ENCODE measurements at places on chromosomes 3 and 15.

DNA sequence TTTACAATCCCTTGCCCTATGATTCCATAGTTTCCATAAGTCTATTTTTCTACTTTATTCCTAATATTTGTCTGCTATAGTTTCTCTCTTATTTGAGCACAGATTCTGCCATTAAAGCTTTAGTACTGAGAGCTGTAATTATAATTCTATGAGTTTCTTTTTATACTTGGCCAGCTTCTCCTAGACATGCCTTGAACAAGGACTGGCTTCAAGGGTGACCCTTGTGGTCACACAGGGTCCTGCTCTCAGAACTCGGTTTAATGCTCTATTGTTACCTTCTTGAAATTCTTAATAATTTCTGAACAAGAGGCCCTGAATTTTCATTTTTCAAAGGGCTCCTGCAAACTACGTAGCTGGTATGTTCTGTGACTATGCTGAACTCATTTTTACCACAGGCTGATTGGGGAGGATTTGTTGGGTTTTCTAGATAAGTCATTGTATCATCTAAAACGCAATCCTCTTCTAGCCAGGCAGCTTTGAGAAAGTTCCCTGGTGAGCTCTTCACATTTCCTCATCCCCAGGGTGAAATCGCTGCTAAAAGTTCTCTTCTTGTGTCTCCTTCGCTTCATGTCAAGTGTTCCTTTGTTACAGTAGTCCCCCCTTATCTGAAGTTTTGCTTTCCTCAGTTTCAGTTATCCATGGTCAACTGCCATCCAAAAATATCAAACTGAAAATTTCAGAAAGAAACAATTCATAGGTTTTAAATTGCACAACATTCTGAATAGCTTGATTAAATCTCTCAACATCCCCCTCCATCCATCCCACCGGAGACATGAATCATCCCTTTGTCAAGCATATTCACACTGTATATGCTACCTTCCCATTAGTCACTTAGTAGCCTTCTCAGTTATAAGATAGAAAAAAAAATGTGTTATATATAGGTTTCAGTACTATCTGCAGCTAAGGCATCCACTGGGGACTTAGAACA, 12.6 kb upstream of the PLCL2 start:
- no peak for DNase-seq

DNA sequence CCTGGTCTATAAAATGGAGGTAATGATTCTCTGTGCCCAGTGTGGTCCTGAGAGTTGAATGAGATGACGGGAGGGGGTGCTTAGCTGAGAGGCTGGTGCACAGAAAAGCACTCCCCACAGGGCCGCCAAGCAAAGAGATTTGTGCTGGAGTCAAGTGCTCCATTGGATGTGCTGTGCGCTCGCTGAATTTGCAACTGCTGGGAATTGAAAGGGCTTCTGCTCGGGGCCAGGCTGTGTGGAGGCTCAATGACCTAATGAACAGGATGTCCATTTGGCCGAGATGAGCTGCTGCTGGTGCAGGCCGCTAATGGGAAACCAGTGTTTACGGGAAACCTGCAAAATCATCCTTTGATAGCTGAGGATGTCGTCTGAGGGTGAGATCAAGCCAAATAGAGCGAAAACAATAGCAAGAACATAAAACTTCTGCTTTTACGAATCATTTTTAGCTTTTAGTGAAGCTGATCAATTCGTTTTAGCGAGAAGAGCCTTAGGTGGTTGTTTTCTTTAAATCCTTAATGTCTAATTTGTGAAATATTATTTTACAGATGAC, 211.7 kb downstream of the GABRG3 start:
- DNase-seq: no peak

DNA sequence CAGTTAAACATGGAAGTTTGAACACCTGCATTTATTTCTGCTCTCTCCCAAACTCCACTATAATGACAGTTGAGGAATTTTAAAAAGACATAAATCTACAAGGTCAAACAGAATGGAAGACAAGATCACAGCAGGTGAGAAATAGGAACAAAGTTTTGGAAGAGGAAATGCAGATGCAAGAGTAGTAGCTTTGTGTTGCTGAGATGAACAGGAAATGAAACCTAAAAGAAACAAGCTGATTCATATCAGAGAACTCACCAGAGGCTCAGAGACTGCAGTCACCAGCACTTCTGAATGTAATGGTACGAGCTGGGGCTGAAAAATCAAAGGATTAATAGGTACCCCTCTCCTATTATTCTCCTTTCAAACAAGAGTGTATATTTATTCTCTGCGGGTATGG, 459.9 kb downstream of the RAP2B start:
- no peak for DNase-seq

- DNase-seq: peak; percentile 86
Measured at GRCh38 chr3:24773798-24774197, 279.1 kb upstream of the THRB start.

- DNase-seq: peak; percentile 87
Measured at GRCh38 chr15:29039466-29040369, 153.9 kb downstream of the APBA2 start.

DNA sequence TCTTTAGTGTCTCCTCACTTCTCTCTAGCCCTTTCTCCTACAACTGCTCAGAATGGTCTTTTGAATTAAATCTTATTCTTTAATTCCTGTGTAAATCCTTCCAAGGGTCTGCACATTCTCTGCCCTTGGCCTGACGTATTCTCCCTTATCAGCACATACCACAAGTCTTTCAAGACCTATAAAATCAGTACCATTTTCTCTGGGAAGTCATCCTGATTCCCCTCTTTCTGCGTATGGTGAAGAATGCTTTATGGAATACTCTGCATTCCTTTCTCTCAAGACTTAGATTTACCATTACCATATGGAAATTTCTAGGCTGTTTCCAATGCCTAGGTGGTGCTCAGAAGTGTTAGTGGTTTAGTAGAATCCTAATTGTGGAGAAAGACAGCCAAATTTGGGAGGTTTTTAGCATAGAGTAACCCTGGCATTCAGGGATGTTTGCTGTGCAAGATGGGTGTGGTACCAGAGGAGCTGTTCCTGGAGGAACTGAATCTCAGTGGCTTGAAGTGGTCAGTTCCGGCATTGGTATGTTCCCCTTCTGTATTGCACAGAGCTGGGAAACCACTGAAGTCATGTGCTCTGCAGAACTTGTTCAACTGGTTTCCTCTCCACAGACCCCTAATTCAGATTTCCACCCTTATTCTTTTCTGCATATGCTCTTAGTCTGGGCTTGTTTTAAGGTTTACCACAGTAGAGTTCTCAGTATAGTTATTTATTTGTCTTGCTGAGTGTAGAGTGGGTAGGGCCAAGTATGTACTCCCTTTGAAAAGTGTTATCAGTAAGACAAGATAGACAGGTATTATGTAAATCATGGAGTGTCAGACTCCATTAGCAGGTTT, 24.5 kb downstream of the IQGAP1 start:
- peak; percentile 74 for DNase-seq

- DNase-seq: no peak
Measured at GRCh38 chr15:75952525-75952924, 48.8 kb downstream of the FBXO22 start.

GRCh38 chr3:66144568-66145407, 76.0 kb upstream of the SLC25A26 start:
- peak; percentile 58 for DNase-seq

DNA sequence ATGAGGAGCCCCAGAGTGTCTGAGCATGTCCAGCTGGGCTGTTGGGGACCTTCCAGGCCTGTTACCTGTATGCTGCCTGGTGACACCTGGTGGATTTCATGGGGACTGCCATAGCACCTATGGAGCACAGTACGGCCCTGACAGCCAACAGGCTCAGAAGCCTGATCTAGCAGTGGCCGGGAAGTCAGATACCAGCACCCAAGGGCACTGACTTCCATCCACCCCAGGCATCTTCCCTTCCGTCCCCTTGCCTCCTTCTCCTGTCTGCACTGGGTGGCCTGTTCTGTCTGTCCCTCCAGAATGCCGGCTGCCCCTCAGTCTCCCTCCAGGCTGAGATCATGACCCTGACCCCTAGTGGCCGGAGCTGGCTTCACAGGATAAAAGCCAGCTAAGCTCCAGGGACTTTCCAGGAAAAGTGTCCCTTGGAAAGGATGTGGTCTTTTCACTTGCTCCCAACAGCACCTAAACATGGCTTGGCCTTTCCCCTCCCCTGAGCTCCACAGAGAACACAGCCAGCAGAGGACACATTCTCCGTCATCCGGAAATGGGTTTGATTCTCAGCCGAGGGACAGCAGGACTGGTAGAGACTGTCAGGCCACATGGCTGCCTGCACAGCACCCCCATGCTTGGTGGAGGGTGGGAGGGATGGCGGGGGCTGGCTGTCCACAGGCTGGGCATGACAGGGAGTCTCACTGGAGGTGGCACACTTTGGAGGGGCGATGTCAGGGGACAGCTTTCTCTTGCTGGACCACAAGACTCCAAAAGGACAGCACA, 9.5 kb downstream of the RPS17 start:
- peak; percentile 86 for DNase-seq

- peak; percentile 71 for DNase-seq
Measured at GRCh38 chr3:116863822-116864589, 154.4 kb downstream of the TUSC7 start.

DNA sequence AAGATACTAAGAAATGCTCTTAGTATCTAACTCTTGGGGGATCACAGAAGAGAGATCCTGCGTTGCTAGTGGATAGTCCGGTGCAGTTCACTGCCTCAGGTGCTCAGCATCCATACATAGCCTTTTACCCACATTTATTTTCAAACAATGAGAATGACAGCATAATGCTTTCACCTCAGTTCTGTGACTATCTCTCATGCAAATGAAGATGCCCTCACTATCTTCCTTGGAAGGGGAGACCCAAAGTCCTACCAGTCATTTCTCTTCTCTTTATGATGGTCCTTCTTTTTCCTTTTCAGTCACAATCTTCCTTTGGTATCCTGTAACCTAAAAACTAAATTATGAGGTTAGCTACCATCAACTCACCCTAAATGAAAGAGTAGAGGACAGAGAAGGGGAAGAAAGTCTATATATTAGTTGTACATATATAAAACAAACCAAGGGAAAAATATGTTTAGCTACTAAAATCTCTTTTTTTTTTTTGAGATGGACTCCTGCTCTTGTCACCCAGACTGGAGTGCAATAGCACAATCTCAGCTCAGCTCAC, 30.9 kb upstream of the SLC28A2 start:
- no peak for DNase-seq

DNA sequence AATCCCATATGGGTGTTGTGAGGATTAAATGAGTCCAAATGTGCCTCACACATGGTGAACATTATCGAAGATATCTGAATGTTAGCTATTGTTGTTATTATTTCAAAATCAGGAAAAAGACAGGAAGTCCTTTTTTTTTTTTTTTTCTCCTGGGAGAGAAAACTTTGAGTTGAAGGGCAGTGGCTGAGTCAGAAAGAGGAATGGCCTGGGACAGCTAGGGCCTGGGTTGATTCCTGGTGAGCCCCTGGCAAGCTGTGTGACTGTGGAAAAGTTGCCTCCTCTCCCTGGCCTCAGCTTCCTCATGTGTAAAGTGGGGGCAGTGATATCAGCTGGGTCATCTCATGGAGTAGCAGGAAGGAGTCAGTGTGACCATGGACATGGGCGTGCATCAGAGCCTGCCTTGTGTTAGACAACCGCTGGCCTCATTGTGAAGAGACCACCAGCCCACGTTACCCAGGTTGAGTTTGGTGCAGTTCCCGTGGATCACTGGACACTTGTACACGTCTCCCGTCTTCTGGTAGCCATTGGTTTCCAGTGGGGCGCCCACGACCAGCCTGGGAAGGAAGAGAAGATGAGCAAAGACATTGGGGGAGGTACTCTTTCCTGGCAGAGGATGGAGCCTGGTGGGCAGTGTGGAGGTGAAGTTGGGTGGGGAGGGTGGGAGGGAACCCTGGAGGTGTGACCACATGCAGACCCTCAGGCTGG, 63.1 kb downstream of the ITGA11 start:
- DNase-seq: no peak

GRCh38 chr3:62238003-62238402, 135.3 kb downstream of the FEZF2 start:
- no peak for DNase-seq

- DNase-seq: peak; percentile 60
Measured at GRCh38 chr15:74156678-74157411, 16.7 kb upstream of the ISLR start.

- DNase-seq: peak; percentile 96
Measured at GRCh38 chr15:59296181-59296617, 76.5 kb downstream of the MYO1E start.

DNA sequence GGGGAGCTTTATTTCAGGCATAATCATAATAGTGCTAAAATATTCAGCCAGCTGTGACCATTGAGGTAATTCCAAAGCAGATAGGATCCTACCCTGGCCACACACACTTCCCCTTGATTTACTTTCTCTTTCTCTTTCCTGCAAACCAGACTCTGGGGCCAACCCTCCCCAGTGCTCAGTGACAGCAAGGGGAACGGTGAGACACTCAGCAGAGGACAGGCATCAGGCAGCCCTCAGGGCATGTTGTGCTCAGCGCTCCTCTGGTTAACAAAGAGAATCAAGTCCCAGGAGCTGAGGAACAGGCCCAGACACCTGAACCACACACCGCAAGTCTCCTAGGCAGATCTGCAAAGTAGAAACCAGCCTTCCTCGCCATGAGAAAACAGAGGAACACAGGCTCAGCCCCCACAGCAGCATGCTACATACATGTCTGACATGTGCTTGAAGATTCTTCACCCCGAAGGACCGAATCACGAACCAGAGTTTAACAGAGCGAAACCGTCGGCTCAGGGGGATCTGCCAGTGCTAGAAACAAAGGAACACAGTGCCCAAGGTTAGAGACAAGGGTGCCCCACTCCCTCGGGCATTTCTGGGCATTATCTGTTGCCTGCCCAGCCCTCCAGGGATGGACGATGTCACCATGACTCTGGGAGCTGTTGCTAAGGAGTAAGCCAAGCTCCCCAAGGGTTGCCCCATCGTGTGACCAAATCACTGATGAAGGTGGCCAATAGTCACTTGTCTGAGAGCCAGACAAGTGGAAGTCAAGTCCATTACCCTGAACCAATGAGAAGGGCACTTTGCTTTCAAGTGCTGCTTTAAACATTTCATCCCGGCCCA, 17.5 kb downstream of the HDC start:
- no peak for DNase-seq

GRCh38 chr3:37329465-37329864, 155.1 kb upstream of the LRRFIP2 start:
- DNase-seq: no peak

DNA sequence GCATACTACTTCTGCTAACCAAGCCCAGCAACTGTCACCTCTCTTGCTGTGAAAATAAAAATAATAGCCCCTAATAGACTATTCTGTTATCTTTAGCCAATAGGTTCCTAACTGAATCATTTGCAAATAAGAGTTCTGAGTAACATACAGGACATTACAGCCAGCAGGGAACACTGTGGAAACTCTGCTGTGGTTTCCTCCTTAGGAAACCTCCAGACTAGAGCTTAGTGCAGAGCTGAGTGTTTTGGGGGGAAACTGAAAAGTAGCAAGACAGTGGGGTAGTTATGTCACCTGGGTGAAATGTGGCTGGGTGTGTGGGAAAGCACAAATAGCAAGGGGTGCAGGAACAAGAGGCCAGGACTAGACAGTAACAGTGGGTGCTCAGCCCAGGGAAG, 32.4 kb downstream of the DZIP1L start:
- DNase-seq: peak; percentile 45

- peak; percentile 45 for DNase-seq
Measured at GRCh38 chr15:24862726-24863521, 91.9 kb upstream of the SNRPN start.

GRCh38 chr3:124780761-124781475, 50.7 kb downstream of the UMPS start:
- DNase-seq: peak; percentile 76

GRCh38 chr15:89502867-89503595, 6.6 kb upstream of the RHCG start:
- DNase-seq: no peak

- DNase-seq: peak; percentile 91
Measured at GRCh38 chr3:177449360-177450006, 252.2 kb upstream of the TBL1XR1 start.

All from astrocyte of the hippocampus (primary cell).